WTC11 (cell line): ENCODE measurements at places on chromosomes 16 and 17. TPM values are rescaled to one million over a fixed set of nuclear protein-coding genes. Genes with fewer than 3 reads are reported as not detected.

GRCh38 chr17:34853924-34854323 lies 107.3 kb downstream of the CCT6B start:
- H3K27me3 ChIP-seq: peaks cover 8% of the 10 kb centered on the region
- no peaks in the 10 kb centered on the region for H3K36me3 ChIP-seq
- no peak overlapping the region for H3K4me3 ChIP-seq

- no peaks in the 10 kb centered on the region for H3K36me3 ChIP-seq
- H3K4me3 ChIP-seq: no peak overlapping the region
- no peak overlapping the region for H3K27ac ChIP-seq
- peaks cover 14% of the 10 kb centered on the region for H3K27me3 ChIP-seq
Measured at GRCh38 chr16:73196670-73197069, 148.7 kb upstream of the ZFHX3 start.

DNA sequence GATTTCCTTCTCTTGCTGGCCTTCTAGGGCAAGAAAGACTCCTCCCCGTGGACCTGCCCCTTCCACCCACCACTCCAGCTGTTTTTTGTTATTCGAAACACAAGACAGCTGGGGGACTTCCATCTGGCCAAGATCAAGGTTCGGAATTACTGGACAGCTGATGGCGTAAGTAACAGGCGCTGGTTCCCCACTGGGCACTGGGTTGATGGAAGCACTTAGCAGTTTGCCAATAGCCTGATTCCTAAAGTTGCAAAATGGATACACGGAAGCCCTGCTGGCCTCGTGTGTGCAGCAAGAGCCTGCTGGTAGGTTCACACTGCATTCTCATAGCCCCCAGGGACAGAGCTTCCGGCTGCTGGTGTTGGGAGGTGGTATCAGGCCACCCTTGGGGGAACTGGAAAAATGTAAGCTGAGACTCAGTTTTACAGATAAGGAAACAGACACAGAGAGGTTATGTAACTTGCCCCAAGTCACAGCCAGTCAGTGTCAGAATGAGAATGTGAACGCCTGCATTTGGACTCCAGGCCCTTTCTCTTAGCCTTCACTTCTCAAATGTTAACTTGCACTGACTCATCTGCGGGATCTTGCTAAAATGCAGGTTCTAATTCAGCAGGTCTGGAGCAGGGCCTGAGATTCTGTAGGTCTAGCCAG lies 171.7 kb downstream of the KATNIP start:
- peaks cover 16% of the 10 kb centered on the region for H3K36me3 ChIP-seq
- H3K27me3 ChIP-seq: no peaks in the 10 kb centered on the region
- DNase-seq: no peak
- no peak overlapping the region for H3K4me3 ChIP-seq

DNA sequence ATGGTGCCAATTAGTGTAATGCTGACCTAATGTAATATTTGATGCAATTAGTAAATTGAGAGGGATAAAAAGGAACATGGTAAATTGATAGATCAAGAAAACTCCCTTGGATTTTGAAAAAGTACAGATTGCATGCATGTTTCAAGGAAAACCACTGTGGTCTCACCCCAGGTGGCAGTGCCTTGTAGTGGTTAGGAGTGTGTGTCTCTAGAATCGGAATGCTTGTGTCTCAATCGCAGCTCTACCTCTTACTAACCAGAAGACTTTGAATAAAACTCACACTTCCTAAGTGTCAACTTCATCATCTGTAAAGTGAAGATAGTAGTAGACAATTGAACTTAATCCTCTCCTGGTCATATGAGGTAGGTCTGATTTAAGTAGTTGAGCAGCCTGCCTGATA lies 128.9 kb upstream of the GOT2 start:
- H3K27ac ChIP-seq: peak overlapping the region; percentile 91
- 0 out of 2 replicates have a peak overlapping the region, but pooled peaks have one; percentile 42 for H3K4me3 ChIP-seq
- H3K4me1 ChIP-seq: peaks cover 63% of the 10 kb centered on the region
- DNase-seq: no peak
- H3K36me3 ChIP-seq: 0 out of 2 replicates have a peak, but pooled peaks cover 7% of the 10 kb centered on the region

DNA sequence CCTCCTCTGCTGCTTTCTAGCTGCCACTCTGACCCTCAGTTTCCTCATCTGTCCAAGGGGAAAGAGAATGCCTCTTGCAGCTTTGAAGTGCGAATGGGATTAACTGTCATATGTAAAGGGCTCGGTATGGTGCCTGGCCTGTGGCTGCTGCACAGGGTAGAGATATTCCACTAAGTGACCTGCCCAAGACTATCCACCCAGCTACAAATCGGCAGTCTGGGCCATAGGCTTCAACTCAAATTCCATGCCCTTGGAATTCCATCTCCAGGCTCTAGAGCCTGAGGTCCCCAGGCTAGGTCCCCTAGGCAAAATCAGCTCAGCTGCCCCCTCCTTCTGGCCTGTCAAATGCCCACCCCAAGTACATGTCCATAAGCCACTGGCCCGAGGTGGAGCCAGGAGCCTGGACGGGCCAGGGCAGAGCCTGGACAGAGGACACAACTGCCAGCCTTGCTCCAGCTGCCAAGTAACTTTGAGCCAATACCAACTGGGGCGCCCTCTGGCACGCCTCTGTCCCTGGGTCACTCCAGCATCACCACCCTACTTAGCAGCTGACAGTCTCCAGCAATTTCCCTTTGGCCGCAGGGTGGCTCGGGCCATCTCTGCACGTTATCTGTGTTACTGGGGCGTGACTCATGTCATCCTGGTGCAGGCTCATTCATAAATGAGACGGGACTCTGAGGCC lies 57.2 kb downstream of the SDK2 start:
- H3K27me3 ChIP-seq: no peaks in the 10 kb centered on the region
- peaks cover 51% of the 10 kb centered on the region for H3K4me1 ChIP-seq
- no peak overlapping the region for H3K4me3 ChIP-seq
- H3K27ac ChIP-seq: no peak overlapping the region
- DNase-seq: no peak

DNA sequence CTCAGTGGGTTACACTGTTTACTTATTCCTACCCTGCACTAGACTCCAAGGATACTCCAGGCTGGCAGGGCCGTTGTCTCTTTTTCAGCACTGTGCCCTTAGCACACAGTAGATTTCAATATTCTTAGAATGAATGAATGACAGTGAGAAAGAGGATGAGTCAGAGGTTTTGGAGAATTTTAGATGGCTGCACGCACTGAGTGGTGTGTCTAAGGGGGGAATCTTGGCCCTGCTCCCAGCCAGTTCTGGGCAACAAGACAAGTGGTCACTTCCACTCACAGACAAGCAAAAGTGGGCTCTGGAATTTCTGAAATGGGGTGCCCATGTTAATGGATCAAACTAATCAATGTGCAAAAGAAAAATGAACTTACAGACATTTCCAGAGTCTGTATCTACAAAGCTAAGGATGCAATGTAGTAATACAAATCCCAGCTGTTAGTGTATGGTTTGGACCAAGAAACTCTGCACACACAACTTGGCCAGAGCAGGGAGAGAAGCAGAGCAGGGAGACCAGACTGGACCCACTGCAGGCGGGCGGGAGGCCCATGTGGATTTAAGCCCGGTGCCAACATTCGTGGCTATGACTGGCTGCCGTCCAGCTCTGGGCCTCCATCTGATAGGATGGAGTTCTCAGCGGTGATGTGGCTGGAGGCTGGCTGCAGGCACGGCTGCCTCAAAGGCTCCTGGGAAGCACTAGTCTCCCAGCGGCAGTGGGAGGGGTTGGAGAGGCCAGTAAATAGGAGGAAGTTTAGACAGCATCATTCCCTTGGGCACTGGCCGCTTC lies 95.6 kb upstream of the CDYL2 start:
- H3K4me3 ChIP-seq: no peak overlapping the region
- H3K27me3 ChIP-seq: no peaks in the 10 kb centered on the region
- H3K36me3 ChIP-seq: no peaks in the 10 kb centered on the region
- DNase-seq: no peak

GRCh38 chr16:4285167-4285566 lies 12.3 kb upstream of the TFAP4 start:
- DNase-seq: no peak
- H3K36me3 ChIP-seq: peaks cover 7% of the 10 kb centered on the region
- H3K4me3 ChIP-seq: no peak overlapping the region
- peaks cover 8% of the 10 kb centered on the region; the same call in 1 of the 2 replicates for H3K27me3 ChIP-seq

DNA sequence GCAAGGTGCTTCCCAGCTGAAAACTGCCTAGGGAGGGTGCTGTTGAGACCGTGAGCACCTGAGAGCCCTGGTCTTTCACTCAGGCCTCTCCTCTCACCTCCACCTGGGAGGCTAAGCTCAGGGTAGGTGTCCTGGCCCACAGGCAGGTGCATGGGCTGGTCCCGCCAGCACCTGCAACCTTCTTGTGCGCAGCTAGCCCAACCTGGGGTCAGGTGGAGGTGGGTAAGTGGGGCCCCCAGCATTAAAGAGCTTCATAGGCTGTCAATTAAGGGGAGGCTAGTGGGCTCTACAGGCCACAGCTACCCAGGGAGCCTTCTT lies 8.7 kb downstream of the ADCY7 start:
- H3K4me1 ChIP-seq: peaks cover 11% of the 10 kb centered on the region
- H3K27me3 ChIP-seq: no peaks in the 10 kb centered on the region
- DNase-seq: no peak
- H3K36me3 ChIP-seq: no peaks in the 10 kb centered on the region
- no peak overlapping the region for H3K4me3 ChIP-seq

GRCh38 chr16:88758227-88758943 lies 26.6 kb downstream of the PIEZO1 start:
- no peaks in the 10 kb centered on the region for H3K27me3 ChIP-seq
- no peak for DNase-seq
- H3K4me3 ChIP-seq: no peak overlapping the region
- peaks cover 25% of the 10 kb centered on the region for H3K4me1 ChIP-seq

Gene TMEM238L
- total RNA-seq: not detected in 3 replicates

Gene CACNG5
- total RNA-seq: 1.9 to 3.1 TPM (median 2.8 TPM) in 3 replicates

Gene TMEM114
- 0.37 to 1.1 TPM (median 0.60 TPM) in 3 replicates for total RNA-seq

Gene EVPLL
- total RNA-seq: not detected in 3 replicates

Gene FBXW10
- not detected in 3 replicates for total RNA-seq

Gene SDR42E2
- 0.09 to 0.18 TPM (median 0.13 TPM) in 3 replicates for total RNA-seq
